Activated T-helper 17 cell treated with anti-CD3 and anti-CD28 coated beads, Interleukin-2, amount 50 U/mL, for 72 hours (primary cell): ENCODE measurements at places on chromosomes 16 and 17.
A peak's percentile ranks its signal among the peaks of the same experiment; 100 is the strongest.

GRCh38 chr16:3793161-3793576 is 75.8 kb upstream of the TRAP1 start:
- ATAC-seq = no peak

GRCh38 chr17:40287159-40287493 is 553 bp upstream of the CDC6 start:
- ATAC-seq = no peak

DNA sequence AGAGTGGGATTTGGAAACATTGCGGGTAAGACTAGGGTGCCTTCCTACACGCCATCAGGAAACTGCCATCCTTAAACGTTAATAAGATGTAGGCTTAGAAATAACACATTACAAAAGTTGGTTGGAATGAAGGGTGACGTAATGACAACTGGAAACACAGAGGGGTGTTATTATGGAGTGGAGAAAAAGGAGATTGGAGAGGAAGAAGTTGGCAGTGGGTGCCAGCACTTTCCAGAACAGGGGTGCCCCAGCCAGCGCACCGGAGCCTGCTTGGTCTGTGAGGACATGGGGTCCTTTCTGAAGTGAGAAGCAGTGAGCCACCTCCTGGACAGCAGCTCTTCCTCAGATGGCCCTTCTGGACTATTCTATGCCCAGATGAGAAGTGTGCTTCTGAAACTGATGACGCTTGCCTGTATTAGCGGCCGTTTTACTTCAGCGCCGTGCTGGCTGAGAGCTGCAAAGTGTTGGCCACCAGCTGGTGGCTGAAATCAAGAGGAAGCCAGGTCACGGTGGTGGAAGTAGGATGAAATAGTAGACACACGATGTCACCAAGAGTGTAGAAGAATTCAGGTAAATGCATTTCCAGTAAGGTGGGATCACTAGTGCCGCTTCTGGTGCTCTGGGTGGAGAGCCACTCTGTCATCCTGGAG is 244.8 kb downstream of the NTN1 start:
- ATAC-seq = no peak

- ATAC-seq = no peak
Observed at GRCh38 chr17:7011942-7012254, 526 bp upstream of the RNASEK start.

- no peak for ATAC-seq
Observed at GRCh38 chr16:73739049-73739769, 557.4 kb upstream of the PSMD7 start.

DNA sequence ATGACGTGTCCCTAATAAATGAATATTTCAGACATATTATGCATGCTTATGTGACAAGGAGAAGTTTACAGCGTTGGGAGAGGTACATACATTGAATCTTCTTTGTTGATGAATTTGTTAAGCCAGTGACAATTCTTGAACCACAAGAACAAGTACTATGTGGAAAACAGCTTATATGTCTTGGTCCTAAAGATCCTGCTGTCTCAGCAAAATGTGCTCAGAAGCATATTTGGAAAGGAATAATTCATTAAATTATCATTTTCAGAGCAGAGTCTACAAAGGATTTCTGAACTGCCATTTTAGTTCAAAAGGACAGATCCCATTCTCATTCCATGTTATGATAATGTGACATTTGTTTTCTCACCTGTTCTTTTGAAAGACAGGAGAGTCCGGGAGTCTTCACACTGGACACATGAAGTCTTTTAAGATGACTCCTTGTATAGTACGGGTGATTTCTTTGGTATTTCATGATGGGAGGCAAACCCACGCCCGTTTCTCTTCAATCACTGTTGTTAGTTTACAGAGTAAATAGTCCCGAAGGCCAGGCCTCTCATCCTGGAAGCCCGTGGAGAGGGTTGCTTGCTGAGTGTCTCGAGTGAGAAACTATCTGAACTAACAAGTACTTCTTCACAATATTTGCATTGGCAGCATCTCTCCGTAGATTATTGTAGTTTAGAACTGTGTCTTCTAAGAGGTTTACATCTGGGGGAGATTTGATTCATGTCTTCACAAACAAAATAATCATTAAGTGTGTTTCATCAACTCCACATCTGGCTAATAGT is 26.7 kb downstream of the VPS35L start:
- no peak for ATAC-seq

GRCh38 chr16:87411375-87412271 is 19.5 kb downstream of the MAP1LC3B start:
- ATAC-seq = no peak

DNA sequence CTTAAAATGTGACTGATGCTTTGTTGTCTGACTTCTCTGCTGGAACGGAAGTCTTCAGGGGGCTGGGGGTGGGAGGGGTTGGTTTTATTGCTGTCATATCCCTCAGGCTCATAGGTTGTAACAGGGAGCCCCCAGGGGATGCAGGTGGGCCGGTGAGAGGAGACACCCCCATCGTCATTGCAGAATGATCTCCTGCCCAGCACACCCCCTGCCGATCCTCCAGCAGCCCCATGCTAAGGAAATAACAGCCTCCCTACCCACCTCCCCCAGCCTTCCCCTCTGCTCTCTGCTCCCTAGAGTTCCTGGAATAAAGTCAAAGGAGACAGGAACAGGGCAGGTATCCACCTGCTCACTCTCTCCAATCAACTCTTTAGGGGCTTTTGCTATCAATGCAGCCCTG is 270.1 kb upstream of the TNRC6C start:
- no peak for ATAC-seq

DNA sequence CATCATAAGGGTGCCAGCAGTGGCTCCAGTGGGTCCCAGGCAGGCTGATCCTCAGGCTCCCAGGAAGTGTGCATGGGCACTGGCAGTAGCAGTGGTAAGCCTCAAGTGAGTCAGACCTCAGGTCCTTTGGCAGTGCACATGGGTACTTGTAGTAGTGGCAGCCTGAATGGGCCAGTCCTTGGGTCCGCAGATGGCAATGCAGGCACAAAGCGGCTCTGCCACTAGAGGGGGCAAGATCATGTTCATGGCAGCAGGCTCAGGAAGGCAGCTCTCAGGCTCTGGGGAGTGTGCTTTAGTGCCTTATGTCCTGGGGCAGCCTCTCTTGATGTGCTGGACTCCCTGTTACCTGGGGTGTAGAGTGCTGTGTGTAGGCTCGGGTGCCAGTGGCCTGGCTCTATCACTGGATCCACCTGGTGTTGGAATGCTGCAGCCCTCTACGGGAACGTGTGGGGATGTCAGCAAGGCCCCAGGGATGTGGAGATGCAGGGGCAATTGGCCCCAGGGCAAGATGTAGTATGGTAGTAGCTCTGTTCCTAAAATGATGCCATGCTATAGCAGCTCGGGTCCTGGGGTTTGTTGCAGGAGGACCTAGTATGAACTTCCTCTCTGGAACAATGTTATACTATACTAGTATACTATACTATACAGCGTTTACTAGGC is 11.0 kb downstream of the ACSM3 start:
- peak; percentile 75 for ATAC-seq

- ATAC-seq = no peak
Observed at GRCh38 chr16:58963479-58963878, 229.4 kb upstream of the GOT2 start.

DNA sequence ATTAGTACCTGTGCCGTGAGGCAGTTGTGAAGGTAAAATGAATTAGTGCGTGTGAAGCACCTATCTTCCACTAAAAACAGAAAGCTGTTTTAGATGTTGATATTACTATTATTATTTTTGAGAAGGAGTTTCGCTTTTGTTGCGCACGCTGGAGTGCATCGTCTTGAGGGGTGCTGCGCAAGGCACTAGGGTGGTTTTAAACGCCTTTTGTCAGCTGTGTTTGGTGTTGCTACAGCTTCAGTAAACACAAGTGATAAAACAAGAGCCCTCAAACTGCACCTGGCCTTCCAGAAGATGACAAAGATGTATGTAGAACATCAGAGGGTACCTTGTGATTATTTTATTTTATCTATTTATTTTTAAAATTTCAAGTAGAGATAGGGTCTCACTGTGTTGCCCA is 38.2 kb downstream of the PLCG2 start:
- no peak for ATAC-seq

DNA sequence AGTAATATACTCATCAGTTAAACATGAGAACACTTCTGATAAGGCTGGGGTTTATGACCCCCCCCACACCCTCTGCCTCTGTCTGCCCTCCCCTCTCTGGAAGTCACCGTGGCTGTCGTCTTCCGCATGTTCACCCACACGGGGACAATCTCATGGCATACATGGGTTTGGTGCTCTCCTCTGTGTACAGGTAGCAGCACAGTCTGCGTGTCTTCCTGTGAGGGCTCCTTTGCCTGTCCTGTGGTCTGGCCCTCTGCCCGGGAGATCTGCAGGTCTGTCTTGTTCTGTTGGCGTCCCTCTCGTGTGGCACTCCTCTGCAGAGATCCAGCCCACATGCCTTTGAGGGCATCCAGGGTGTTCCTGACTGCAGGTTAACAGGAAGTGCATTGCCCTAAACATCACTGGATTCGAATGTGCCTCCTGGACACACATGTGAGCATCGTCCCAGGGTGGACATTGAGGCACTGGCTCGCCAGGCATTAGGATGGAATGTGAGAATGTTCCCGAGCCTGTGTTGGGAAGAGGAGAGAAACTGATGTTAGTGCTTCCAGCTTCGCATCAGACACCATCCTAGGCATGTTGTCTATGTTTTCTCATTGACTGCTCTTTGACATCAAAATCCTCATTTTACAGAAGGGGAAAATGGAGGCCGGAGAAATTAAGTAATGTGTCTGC is 54.5 kb downstream of the NKD1 start:
- peak; percentile 61 for ATAC-seq

- ATAC-seq = no peak
Observed at GRCh38 chr16:81448154-81449131, 3.8 kb downstream of the CMIP start.

- ATAC-seq = no peak
Observed at GRCh38 chr16:30457743-30458560, 12.3 kb upstream of the SEPHS2 start.

GRCh38 chr16:66608241-66609138 is 4.0 kb downstream of the CMTM3 start:
- ATAC-seq = peak; percentile 46

GRCh38 chr17:10802496-10803284 is 1.2 kb downstream of the TMEM238L start:
- ATAC-seq = no peak

- ATAC-seq = no peak
Observed at GRCh38 chr17:10275418-10275817, 77.0 kb upstream of the GAS7 start.

DNA sequence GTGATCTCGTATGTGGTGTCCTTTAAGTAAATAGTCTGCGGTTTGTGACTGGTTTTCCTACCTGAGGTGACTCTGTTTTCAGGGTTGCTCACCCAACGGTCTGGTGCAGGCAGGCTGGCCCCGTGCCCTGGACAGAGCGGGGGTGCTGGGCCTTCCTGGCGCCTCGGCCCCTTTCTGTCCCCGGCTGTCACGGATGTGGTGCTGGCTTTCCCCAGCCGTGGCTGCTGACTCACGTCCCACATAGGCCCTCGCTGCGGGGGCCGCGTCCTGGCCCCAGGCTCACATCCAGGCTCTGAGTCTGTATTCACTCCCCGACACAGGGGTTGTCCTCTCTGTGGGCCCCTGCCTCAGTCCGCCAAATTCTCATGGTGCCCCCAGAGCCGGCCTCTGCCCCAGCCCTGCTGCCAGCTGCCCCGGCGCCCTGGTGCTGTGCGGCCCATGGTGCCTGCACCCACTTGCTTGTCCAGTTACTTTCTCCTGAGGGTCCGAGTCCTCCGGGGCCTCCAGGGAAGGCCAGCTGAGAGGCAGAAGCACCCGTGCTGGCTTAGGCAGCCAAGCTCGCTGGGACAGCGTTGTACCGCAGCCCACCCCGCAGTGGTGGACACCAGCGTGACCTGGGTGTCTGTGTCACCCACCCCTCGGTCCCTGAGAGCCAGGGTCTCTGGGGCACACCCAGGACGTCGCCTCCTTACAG is 5.9 kb downstream of the CHMP6 start:
- ATAC-seq = peak; percentile 55

DNA sequence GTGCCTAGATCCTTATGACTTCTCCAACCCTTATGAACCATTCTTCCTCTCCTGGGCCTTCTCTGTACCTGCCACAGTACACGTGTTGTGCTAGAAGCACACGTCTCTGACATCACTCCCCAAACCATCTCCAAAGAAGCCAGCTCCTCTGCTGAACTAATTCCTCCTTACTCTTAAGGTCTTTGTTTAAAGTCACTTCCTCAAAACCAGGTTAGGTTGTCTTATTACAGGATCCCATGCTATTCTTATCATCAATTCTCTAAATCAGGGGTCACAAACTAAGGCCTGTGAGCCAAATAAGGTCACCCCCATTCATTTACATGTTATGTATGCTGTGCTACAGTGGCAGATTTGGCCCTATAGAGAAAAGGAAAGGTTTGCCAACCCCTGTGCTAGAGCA is 4.0 kb downstream of the SUPT6H start:
- no peak for ATAC-seq

- no peak for ATAC-seq
Observed at GRCh38 chr17:61966191-61966590, 38.4 kb upstream of the INTS2 start.

GRCh38 chr16:11101695-11102522 is 154.1 kb downstream of the SOCS1 start:
- ATAC-seq = no peak

- no peak for ATAC-seq
Observed at GRCh38 chr17:16190703-16191360, 24.5 kb downstream of the NCOR1 start.

GRCh38 chr17:17781591-17782496 is 54.9 kb downstream of the SREBF1 start:
- ATAC-seq = peak; percentile 17

GRCh38 chr17:16929757-16930520 is 42.0 kb downstream of the TNFRSF13B start:
- no peak for ATAC-seq

DNA sequence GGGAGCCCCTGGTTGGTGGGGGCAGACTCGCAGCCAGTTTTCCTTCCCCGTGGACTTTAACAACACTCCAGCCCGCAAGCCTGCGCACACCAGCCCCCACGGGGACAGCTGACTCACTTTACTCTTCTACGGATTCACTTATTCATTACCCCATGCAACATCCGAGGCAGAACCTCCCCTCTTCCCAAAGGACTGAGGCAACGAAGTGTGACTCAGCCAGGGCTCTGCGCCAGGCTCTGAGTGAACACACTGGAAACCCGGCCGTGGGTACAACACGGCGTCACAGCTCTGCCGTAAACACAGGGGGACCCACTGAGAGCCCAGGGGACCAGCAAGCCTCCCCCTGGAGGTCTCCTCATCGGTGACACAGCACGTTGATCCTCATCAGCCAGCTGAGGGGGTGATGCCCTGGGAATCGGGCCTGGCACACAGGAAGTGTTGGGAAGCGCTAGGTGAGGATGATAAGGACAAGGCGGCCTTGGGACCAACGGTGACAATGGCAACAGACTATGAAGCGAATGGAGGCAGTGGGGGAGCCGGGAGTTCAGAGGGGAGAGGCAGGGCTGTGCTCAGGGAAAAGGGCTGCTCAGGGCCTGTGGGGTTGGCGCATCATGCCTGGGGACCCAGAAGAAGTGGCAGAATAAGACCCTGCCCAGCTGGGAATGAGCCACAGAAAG is 14.6 kb downstream of the COTL1 start:
- peak; percentile 71 for ATAC-seq

GRCh38 chr17:68854452-68854851 is 100.7 kb downstream of the ABCA8 start:
- no peak for ATAC-seq
